ENCODE measurements at places on chromosomes 11 and 22. TPM values are rescaled to one million over a fixed set of nuclear protein-coding genes. Genes with fewer than 3 reads are reported as not detected.
A peak's percentile ranks its signal among the peaks of the same experiment; 100 is the strongest.

DNA sequence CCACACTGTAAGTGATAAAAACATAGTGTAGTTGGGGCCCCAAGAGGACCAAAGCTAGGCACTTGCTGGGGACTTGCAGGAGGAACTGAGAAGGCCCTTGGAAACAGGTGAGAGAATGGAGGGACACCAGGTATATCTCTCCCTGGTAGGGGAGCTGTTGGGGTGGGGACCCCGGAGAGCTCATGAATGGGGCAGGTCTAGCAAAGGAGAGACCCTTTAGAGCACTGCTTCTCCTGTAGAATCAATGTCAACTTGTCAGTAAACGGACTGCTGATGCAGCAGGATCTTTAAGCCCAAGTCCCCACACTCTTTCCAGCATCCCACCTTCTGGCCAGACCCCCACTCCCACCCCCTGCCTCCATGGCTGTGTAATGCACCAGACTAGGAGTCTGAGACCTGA, 109.6 kb upstream of the THY1 start:
- no peak for DNase-seq

GRCh38 chr11:78310500-78310909, 107.1 kb downstream of the GAB2 start:
- DNase-seq: no peak

DNA sequence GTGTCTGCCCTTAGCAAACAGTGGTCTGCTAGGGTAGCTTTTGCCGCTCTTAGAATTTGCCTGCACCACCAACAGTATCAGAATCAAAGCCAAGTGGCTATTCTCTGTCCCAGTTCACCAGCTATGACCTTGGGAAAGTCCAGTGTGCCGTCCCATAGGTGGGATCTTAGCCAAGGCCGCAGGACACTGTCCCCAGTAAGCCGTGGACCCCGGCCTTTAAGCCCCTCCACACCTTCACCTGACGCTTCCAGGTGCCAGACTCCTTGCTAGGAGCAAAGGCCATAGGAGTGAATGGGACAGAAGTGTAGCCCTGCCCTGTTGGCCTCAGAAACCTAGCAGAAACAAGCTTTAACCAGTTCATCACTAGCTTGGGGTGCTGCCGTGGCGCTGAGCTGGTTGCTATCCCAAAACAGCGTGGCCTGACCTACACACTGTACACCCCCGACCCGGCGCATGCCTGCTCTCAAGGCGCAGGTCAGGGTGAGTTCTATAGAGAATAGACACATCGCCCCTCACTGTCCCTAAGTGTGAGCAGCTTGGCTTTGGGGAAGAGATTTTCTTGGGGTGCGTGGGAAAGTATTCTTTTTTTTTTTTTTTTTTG, 4.5 kb downstream of the FADD start:
- no peak for DNase-seq

GRCh38 chr11:78656327-78656726, 81.7 kb upstream of the NARS2 start:
- DNase-seq: no peak

The MISFA gene
- 2.8 TPM for total RNA-seq

The SLC35E4 gene
- total RNA-seq: 8.4 TPM

DNA sequence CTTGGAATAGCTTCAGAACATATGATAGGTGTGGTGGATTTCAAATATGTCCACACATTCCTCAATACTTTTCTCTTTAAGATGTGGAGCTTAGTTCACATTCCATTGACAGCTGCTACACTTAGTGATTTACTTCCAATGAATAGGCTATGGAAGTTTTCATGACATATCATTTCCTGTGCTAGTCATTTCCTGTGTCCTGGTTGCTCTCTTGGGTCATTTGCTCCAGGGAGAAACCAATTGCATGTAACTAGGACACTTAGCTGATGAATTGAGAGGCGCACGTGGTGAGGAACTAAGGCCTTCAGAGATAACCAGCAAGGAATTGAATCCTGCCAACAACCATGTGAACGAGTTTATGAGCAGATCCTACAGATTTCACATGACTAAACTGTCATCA, 120.9 kb downstream of the SLC17A6 start:
- no peak for DNase-seq

GRCh38 chr11:1138097-1138496, 19.7 kb upstream of the MUC5AC start:
- DNase-seq: no peak

GRCh38 chr22:21807544-21808529, 59.6 kb downstream of the MAPK1 start:
- DNase-seq: no peak

The BCO2 gene
- 2.6 TPM for total RNA-seq

GRCh38 chr11:13105237-13105844, 96.2 kb downstream of the RASSF10 start:
- DNase-seq: peak; percentile 69

DNA sequence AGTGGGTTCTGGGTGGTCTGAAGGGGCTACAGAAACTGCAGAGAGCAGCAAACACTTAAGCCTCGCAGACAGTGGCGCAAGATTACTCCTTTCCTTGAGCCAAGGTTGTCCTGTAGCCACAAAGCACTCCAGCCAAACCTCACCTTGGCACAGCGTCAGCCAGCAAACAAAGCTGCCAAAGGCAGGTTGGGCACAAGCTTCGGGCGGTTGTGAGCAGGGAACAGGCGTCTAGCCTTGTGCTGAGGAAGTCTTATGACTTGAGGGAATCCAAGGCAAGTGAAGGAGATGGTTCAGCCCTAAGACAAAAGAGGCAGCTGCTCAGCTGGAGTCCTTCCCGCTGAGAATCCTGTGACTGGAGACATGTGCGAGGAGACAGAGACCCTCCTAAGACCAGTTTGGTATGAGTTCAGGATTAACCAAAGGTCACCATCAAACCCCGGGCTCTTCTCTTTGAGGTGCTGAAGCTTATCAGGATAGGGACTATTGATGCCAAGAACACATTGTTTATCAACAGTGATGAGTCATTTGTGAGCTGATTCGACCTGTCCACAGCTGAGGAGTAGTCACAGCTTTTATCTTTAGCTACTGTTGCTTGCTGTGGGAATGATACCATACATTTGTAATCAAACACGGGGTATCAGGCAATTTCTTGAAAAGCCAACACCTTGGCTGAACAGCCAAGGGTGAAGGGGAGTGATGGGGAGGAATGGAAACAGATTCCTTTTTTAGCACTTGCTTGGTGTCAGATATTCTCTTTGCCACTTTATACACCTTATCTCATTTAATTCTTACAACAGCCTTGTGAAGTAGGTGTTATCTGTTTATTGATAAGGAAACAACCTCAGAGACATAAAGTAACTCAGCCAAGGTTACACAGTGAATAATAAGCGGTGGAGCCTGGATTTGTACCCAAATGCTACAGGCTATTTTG, 4.6 kb downstream of the ADM start:
- no peak for DNase-seq

GRCh38 chr11:115081972-115082371, 403.6 kb downstream of the NXPE2 start:
- DNase-seq: no peak

Measured in endothelial cell (in vitro differentiated cells).